ENCODE measurements at places on chromosomes 12 and 14. TPM values are rescaled to one million over a fixed set of nuclear protein-coding genes. Genes with fewer than 3 reads are reported as not detected.

TSPAN8 gene
- total RNA-seq = not detected

BCL7A gene
- 10.6 TPM for total RNA-seq

PRICKLE1 gene
- total RNA-seq = 24.7 TPM

- no peak for DNase-seq
These were observed 3.6 kb downstream of the SLC4A8 start for GRCh38 chr12:51428256-51428655.

DNA sequence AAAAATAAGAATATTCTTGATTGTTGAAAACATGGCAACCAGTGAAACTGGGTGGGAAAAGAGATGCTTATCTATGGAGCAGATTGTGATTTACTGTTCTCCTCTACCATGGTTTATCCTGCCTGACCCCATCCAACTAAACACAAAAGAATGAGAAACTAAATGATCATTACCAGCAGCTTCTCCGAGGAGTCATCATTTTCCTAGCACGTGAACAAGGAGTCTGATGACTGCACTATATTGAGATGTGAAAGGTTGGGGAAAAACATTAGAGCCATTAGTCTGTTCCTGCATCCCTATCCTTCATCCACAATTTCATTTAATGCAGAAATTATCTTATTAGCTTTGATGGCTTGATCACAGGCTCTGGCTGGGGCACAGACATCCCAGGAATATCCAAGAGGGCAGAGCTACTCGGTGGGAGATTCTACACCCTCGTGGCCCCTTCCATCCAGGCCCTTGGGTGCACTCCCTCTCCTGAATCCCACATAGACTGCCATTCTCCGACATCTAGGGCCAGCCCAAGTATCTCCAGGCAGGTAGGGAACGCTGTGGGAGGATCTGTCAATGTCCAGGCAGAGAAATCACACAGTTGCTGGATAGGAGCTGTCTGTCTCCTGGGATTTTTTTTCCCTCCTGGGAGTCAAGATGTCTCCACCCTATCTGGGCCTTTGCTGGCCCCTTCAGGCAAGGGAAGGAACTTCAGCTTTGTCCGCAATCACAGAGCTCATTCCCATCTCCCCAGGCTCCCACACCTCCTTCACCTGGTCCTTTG is 43.3 kb upstream of the DHRS4 start:
- peak; percentile 86 for DNase-seq

DNA sequence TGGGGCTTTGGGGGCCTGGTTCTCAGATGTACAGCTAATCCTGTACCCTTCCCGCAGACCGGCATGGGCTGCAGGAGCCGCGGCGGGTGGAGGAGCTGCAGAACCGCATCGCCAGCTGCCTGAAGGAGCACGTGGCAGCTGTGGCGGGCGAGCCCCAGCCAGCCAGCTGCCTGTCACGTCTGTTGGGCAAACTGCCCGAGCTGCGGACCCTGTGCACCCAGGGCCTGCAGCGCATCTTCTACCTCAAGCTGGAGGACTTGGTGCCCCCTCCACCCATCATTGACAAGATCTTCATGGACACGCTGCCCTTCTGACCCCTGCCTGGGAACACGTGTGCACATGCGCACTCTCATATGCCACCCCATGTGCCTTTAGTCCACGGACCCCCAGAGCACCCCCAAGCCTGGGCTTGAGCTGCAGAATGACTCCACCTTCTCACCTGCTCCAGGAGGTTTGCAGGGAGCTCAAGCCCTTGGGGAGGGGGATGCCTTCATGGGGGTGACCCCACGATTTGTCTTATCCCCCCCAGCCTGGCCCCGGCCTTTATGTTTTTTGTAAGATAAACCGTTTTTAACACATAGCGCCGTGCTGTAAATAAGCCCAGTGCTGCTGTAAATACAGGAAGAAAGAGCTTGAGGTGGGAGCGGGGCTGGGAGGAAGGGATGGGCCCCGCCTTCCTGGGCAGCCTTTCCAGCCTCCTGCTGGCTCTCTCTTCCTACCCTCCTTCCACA is 7.6 kb downstream of the NR4A1 start:
- no peak for DNase-seq

DNA sequence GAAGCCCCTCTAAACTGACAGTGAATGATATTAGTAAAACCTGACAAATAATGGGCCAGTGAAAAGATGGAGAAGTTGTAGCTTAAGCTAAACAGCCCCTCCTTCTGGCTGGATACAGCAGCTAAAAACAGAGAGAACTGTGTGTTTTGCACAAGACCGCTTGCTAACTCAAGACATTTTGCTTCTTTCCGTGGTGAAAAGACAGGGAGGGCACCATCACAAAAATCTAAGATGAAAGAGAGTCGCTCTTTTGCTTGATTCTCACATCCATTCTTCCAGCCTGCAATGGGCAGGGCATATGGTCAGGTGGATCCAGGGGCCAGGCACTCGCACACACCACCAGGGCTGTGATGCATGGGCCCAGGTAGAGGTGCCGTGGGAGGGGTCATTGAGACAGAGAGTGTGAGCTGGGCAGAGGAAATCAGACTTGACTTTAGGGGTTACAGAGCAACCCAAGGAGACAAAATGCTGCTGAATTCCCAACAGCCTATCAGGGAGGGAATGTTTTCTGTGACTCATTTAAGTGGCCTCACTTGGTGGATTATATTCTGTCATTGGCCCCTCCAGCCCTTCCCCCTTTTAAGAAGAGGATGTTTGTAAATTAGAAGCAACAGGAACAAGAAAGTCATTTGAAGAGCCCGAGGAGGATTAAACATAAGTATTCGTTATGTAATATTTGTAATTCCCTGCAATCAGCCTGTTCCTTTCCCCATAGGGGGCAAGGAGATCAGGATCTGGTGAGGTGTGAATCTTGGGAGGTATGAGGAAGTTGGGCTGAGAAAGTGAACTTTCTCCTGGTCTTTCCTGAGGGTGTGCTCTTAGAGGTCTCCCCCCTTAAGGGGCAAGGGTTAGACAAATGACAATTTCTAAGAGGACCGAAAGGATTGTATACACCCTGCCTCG is 12.3 kb downstream of the EMP1 start:
- peak; percentile 26 for DNase-seq

- DNase-seq = no peak
These were observed 1009.1 kb upstream of the FLRT2 start for GRCh38 chr14:84520711-84521338.

DNA sequence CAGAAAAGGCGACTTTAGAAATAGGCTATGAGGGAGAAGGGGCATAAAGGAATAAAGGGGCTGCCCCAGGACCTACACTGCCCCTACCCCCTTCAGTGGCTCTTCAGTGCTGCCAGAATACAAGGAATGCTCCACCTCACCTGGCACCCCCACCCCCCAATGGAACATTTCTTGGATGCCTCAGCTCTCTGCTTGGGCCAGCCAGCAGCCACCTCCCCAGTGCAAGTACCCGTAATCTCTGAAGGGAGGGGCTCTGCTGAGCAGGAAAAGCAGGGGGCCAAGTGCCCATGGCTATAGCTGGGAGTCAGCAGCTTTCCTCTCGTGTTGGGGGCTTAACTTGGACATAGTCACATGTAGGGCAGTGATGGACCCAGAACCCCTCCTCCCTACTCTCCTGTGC is 33.3 kb downstream of the BAZ2A start:
- peak; percentile 55 for DNase-seq

Data from H7 (cell line).